Large intestine (tissue), 12 donors: ENCODE measurements at places on chromosomes 12 and 14. TPM values are rescaled to one million over a fixed set of nuclear protein-coding genes. Genes with fewer than 3 reads are reported as not detected.

KRT71 gene
- 0.04 TPM for polyA plus RNA-seq

KRT5 gene
- polyA plus RNA-seq = 1.8 TPM

PIANP gene
- 5.4 TPM for polyA plus RNA-seq

ESRRB gene
- 0.18 TPM for polyA plus RNA-seq

KSR2 gene
- polyA plus RNA-seq = 0.61 TPM

TEX52 gene
- 2.8 TPM for polyA plus RNA-seq

CLEC2A gene
- polyA plus RNA-seq = not detected

KRT74 gene
- polyA plus RNA-seq = not detected

TMEM119 gene
- 14.6 TPM for polyA plus RNA-seq

RASSF8 gene
- polyA plus RNA-seq = 20.2 TPM

PLCZ1 gene
- not detected for polyA plus RNA-seq
